ENCODE measurements at places on chromosomes 7 and 10.
A peak's percentile ranks its signal among the peaks of the same experiment; 100 is the strongest.

DNA sequence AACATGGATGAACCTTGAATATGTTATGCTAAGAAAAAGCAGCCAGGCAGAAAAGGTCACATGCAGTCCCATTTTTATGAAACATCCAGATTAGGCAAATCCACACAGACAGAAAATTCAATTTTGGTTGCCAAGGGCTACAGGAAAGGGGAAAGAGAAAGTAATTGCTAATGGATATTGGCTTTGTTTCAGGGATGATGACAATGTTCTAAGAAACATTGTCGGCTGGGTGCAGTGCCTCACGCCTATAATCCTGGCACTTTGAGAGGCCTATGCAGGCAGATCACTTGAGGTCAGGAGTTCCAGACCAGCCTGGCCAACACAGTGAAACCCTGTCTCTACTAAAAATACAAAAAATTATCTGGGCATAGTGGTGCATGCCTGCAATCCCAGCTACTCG lies 23.0 kb downstream of the ZNF33B start:
- DNase-seq, result no peak

DNA sequence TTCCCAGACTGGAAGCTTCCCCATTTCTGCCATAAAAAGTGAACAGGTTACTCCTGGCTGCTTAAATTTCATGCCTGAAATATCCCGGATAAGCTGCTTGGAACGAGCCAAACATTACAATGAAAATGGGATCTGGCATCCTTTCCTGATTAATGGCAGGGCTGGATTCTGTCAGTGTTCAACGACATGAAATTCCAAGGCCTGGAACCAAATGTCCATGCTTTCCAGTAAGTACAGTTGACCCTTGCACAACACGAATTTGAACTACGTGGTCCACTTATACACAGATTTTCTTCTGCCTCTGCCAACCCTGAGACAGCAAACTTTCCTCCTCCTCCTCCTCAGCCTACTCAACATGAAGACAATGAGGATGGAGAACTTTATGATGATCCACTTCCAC lies 65.4 kb downstream of the SGMS1 start:
- DNase-seq, result no peak

DNA sequence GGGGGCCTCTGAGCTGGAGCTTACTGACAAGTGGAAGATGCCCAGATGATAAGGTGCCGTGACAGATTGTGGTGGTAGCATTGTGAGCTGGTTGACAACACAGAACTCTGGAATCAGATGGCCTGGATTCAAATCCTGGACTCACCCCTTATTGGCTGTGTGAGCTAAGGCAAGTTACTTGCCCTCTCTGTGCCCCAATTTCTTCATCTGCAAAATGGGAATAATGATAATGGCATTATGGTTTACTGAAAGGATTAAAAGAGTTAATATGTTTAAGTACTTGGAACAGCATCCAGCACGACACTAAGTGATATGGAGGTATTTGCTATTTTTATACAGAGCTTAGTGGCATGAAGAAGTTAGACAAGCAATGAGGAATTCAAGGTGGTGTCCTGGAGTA lies 465.9 kb upstream of the GALNT17 start:
- DNase-seq, result no peak

DNA sequence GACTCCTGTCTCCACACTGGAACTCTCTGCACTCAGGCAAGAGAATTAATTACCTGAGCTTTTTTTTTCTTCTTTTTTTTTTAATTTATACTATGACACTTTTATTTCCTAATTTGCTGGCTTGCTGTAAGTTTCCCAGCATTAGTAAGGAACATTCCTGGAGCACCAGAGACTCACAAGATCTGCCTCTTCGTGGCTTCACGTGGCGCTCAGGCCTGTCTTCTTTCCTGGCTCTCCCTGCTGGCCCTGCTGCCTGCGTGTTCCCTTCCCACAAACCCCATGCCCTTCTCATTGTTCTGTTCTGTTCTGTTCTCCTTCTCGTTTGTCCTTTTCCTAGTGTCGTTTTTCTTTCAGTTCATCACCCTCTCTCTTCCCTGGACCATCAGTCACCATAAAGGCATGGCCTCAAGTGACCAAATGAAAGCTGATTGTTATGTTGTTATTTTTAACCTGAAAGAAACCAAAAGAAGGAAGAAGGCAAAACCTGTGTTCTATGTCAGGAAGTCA lies 591.6 kb upstream of the PFKP start:
- DNase-seq, result no peak

GRCh38 chr7:32347244-32347828 lies 142.8 kb downstream of the LSM5 start:
- DNase-seq, result no peak

DNA sequence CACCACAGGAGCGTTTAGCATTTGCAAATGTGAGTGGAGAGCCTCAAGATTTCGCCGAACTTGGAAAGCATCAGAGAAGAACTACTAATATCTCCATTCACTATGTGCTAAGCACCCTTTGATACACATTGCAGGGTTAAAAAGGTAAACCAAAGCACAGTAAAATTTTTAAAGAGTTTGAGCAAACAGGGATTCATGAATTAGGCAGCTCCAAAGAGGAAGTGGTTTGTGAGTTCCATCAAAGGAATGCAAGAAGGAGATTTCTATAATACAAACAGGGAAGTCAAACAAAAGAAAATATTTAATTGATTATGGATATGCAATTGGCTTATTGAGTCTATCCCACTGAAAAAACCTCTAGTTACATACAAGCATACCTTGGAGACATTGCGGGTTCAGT lies 81.1 kb upstream of the TMEM72 start:
- DNase-seq, result no peak

- no peak for DNase-seq
Measured at GRCh38 chr7:10577866-10578374, 395.8 kb upstream of the PHF14 start.

DNA sequence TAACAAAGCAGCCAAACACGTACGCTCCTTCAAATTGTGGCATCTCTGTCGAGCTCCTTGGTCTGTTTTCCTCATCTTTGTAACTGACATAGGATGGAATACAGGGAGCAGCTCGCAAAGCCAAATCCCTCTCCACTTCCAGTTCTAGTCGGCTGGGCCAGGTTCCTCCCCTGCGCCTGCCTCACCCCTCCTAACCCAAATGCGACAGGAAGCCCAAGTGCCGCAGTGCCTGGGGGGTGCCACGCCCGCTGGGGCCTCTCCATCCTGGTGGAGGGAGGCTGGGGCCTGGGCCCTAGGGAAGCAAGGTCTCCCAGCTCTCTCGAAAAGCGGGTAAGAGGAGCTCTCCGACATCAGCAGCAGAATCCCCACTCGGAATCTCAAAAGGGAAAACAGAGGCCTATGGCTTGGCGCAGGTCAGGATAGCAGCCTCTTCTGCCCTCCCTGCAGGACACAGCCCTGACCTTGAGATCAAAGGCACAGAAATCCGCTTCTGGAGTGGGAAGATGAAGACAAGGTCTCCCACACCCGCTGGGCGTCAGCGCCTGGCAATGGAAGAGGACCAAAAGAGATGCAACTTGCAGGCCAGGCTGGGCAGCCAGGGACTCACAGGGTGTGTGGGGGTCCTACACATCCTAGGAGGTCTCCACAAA lies 165.8 kb downstream of the NRF1 start:
- no peak for DNase-seq

DNA sequence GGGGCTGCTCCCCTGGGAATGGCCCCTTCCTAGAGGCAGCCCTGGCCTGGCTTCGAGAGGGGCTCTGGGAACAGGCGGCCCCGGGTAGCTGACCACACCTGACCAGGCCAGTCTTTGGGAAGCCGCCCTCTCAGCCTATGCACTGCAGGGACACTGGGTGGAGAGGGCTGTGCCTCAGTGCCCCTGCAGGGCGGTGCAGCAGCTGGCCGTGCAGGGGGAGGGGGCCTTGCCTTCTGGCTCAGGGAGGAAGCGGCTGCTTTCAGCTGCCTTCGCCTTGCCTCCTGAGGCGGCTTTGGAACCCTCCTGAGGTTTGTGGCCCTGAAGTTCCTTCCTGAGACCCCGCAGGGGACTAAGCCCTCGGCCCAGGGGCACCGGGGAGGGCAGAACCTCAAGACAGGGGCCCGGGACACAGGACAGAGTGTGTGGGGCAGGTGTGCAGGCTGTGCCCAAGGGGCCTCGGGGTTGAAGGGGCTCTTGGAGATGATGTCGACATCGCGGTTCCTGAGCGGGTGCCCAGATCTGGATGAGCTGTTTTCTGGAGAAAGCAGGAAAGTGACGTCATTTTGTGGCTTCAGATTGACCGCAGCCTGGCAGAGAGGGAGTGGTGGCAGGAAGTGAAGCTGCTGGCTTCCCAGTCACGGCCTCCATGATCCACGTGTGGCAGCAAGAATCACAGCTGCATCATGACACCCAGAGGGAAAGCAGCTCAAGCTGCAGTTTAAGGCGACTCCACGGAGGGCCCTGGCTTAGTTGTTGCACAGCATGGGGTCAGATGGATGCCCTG lies 17.7 kb downstream of the ADAM8 start:
- DNase-seq, result peak; percentile 53

DNA sequence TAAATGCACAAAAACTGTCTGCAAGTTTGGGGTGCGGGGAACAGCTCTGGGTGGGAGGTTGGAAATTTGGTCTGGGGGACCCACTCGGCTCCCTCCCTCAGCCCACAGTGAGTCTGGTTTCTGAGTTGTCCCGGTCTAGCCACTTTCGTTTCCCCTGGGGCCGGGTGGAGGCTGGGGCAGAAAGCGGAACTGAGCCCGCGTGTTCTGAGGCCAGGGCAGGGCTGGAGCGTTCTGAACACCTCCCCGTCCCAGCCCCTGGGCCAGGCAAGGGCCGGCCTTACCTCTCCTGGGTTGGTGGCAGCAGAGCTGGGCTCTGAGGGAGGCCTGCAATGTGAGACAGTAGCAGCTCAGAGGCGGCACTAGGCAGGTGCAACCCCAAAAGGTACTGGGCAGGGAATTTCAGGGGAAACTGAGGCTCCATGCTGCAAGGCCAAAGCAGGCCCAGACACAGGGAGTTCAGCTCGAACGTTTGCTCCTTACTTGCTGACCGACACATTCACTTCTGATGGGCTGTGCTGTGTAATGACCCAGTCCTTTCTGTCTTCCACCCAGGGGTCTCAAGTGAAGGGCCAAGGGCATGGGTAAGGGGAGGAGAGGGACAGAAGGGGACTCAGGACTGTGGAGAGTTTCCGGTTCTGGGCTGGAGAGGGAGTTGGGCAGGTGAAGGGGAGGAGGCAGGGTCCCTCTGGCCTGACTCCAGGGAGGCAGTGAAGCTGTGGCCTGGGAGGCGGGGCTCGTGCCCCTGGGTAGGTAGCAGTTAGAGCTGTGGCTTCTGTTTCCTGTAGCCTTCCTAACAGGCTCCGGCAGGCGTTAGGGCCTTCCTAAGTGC lies 3.0 kb downstream of the IRF5 start:
- no peak for DNase-seq

DNA sequence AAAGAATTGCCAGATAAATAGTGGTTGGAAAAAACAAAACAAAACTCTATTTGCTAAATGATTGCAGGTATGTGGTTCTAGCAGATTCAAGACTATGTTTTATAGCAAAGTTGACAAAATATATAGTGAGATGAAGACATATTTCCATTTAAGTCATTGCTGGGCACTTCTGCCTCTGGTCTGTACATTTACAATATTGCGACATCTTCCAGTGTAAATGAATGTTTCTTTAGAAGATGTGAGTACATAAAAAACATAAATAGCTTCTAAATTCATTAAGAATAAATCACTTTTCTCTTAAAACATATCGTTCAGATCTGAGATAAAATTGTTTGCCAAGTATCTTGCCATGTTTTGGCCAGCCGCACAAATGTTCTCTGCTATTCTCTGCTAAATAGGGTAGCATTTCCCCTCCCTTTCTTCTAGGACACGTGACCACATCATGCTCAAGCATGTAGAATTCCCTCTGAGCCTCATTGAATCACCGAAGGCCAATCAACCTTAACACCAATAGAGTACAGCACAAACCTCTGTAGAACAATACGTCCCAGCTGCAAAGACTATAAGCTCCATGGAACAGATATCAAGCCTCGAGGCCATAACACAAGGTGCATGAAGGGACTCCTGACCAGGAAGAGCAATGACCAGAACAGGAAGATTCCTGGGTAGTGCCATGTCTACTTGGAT lies 1173.3 kb downstream of the GATA3 start:
- DNase-seq, result no peak

- DNase-seq, result no peak
Measured at GRCh38 chr10:17730667-17731066, 21.3 kb upstream of the TMEM236 start.

DNA sequence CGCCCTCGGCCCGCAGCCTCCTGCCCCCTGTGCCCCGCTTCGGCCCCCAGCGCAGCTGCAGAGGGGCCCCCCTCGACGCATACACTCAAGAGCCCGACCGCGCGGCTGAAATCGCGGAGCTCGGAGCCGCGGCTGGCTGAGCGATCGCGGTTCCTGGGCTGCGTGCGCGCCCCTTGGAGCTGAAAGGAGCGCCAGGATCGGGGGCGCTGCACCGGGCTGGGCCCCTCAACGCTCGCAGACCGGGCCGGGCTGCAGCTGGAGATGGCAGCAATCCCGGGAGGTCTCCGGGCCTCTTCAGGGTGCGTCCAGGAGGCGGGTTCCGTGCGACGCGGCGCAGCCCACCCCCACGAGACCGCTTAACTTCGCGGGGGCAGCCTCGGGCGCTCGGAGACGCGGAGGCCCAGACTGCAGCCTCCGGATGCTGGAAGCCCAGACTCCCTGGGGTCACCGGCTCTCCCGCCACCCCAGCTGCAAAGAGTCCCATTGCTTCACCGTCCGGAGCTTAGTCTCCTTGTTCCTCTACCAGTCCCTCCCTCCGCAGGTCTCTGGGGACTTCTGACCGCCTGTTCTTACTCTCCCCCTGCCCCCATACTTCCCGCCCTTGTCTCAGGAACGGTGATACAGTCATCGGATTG lies 73.0 kb upstream of the LRRC4 start:
- no peak for DNase-seq

DNA sequence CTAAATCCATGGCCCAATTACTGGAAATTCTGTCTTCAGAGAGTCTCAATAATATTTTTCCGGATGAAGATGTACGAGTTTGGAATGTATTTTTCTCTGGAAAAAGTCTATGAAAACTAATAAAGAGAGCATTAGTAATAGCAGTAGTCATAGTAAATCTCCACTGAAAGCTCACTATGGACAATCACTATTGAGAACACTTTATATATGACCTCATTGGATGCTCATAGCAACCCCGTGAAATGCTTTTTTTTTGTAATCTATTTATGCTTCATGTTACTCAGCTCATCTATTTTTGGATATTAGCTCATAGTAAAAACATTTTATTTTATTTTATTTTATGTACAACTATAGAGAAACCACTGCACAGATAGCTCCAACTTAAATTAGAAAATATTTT lies 94.3 kb upstream of the MYO3A start:
- DNase-seq, result no peak

DNA sequence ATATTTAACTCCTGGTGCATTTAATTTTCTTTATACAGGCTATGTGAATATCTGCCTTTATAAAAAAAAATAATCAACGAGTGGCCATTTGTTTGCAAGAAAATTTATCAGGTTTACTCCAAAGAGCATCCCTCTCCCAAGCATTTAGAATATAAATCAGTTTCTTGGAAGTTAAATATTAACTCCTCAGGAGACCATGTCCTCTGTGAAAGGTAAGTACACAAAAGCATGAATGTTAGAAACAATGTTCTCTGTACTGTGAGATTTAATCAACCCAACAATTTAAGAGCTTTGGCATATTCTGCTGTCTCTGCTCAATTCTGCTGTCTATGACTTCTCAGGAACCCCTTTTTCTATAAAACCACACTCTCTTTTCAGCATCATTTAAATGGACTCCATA lies 119.3 kb upstream of the LAMB4 start:
- no peak for DNase-seq

Data from T-cell (primary cell).